NCI-H1105 treated with DMSO at 0.1 percent for 48 hours (cell line): ENCODE measurements at places on chromosomes 1 and 21.

GRCh38 chr1:185960422-185961321, 226.5 kb downstream of the HMCN1 start:
- peak; percentile 56 for DNase-seq

GRCh38 chr1:17564458-17565393, 25.2 kb downstream of the ARHGEF10L start:
- no peak for DNase-seq

DNA sequence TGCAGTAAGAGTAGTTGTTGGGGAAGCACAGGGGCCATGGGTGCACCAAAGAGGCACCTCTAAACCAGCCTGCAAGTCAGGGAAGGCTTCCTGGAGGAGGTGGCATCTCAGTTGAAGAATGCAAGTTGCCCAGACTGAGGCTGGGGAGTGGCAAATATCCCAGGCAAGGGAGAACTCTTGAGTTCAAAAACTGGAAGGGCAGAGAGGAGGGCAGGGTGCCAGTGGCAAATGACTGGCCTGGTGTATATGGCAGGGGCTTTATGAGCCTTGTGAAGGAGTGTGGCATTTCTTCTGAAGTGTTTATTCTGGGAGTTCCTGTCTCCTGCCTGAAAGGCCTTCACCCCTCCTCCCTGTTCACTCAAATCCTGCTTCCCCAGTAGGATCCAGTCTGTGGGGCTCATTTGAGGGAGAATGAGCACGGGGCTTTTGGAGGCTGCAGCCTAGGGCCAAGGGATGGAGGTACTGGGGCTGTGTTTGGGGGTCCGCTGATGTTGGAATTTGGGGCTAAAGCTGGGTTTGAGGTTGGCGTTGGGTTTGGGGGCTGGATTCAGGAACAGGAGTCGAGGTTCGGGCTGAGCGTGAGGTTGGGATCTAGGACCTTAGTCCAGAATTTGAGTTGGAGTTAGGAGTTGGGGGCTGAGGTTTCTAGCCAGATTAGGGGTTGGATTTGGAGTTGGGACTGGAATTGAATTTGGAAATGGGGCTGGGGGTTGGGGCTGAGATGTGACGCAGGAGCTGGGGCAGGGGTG, at the start of gene TMEM125:
Gene TMEM125 (plus strand): TSS at position 357 of the 749 bp plus-strand sequence. CDS start 2,740 bp downstream, outside the sequence.
- no peak for DNase-seq

DNA sequence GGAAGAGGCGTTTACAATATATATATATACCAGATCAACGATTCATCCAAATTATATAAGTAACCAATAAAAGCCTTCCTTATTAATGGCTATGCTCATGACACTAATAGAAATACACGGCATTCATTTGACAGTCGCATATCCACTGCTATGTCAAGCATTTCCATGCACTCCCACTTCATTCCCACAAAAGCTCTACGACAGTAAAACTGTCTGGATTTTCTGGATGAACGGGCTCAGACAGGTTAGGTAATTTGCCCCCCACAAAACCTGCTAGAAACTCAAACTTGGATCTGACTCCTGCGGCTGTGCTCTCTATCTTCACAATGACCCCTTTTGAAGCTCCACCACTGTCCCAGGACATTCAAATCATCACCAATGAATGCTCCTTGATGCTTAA, 11.4 kb downstream of the DNAJC11 start:
- DNase-seq = no peak

- no peak for DNase-seq
Observed at GRCh38 chr1:77271852-77272580, 9.8 kb upstream of the AK5 start.

DNA sequence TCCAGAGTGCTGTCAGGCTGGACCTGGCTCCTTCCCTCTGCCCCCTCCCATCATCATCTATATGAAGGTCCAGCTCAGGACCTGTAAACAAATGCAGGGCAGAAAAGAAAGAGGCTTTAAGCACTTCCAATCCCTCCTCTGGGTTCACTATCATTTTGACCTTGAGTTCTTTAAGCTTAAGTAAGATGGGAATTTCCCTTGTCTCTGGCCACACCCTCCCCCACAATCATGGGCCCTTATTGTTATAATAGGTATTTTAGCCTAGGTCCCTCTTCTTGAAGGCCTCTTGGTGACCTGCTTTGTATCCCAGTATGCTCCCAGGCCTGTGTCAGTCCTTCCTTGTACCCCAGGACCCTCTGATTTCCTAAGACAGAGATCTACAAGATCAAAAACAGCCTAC, 45.1 kb upstream of the EPS15 start:
- DNase-seq = no peak

DNA sequence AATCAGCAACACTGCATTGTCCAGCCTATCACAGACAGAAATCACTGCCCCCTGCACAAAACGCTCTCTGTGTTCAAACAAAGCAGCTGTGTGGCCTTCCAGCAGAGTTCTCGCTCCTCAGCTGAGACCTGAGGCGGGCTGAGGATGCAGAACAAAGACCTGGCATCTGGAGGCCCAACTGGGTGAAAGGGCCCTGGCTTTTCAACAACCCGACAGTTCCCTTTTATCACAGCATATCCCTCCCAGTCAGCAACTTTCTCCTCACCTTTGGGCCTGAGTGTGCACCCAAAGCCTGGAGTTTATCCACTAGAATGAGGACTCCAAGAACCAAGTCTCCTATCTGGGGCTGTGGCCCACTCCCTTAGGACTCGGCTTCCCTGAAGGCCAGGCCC, 42.6 kb upstream of the A3GALT2 start:
- peak; percentile 63 for DNase-seq

GRCh38 chr1:63615768-63616420, 22.7 kb downstream of the PGM1 start:
- peak; percentile 50 for DNase-seq

- DNase-seq = no peak
Observed at GRCh38 chr1:2150801-2151200, 43.8 kb downstream of the FAAP20 start.

DNA sequence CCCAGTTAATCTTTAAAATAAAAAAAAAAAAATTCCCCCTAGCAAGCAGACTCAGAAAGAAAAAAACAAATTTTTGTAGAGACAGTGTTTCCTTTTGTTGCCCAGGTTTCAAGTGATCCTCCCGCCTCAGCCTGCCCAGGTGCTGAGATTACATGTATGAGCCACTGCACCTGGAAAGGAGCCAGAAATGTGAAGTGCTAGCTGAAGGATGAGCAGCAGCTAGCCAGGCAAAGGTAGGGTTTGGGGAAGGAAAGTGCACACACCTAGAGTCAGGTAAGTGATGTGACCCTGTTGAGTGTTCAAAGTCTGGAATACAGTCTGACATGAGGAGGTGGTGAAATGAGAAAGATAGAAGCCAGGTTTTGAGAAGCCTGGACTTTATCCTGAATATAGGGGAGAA, 1.7 kb downstream of the AKR1A1 start:
- peak; percentile 90 for DNase-seq

DNA sequence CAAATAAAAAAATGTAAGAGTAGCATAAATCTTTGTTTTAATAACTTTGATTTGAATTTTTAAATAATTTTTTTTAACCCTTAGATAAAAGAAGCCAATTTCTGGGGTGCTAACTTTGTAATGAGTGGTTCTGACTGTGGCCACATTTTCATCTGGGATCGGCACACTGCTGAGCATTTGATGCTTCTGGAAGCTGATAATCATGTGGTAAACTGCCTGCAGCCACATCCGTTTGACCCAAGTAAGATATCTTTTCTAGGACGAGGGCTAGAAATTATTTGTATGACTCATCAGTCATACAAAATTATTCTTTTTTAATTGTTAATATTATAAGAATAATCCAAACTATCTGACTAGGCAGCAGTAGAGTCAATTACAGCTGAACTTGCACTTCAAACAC, 71.2 kb downstream of the GPR161 start:
- DNase-seq = no peak

DNA sequence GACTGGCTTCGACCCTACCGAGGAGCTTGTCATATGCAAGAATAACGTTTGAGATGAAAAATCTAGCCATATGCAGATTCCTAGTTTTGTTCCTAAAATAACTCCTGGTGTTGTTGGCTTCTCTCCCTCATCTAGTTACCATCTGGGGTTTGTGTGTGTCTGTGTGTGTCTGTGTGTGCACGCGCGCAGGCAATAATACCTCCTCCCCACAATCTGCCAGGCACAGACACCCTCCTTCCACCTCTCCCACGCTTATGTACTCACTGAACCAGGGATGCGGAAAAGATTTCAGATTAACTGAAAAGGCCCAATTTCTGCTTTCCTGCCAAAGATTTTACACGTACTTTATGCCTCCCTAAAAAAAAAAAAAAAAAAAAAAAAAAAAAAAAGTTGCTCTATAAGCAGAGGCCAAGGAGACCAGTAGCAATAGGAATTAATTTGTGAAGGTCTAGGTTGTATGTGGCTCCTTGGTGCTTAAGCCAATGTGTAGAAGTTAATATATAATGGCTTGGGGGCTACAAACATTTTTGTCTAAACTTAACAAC, 452.7 kb downstream of the NUF2 start:
- no peak for DNase-seq

- DNase-seq = no peak
Observed at GRCh38 chr1:207313131-207313530, 8.3 kb upstream of the CD55 start.

GRCh38 chr1:147628441-147628840, 41.9 kb downstream of the ACP6 start:
- DNase-seq = no peak
